CD4-positive, CD25-positive, alpha-beta regulatory T cell (primary cell): ENCODE measurements at places on chromosomes 2 and 18. TPM values are rescaled to one million over a fixed set of nuclear protein-coding genes. Genes with fewer than 3 reads are reported as not detected.

Gene DYNAP
- total RNA-seq = not detected

Gene CTDP1
- 59.7 TPM for total RNA-seq

Gene SP140
- 100 TPM for total RNA-seq

Gene EGR4
- 0.69 TPM for total RNA-seq

Gene CCDC74B
- not detected for total RNA-seq

Gene KDM3A
- 138 TPM for total RNA-seq

Gene DOK6
- not detected for total RNA-seq

Gene AP1S3
- total RNA-seq = 3.7 TPM

Gene CDH19
- not detected for total RNA-seq

Gene ZSWIM2
- not detected for total RNA-seq

DNA sequence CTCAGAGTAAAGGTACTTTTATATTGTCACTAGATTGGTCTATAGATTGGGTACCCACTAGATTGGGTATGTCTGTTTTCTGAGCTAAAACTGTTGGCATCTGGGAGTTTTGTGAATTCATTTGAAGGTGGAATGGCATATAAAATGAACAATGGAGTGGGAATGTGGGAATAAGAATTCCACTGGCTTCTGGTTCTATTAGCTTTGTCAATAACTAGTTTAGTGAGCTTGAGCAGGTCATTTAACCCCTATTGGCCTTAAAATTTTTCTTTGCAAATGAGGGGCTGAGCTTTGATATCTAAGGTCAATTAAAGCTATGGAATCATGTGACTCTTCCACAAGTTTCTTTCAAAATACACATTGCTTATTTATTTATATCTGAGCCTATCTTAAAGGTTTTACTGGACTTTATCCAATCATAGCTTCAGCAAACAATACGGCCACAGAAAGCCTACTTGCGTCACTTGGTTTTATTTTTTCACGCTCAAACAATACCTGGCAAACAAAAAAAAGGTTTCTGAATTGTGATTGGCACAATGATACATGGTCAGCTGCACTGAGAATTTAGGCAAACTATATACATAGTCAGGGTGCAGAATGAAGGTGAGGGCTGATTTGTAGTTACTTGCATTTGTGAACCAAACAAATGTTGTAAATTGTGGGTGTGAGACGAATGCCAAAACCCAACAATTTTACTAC is 28.8 kb upstream of the ITPRID2 start:
- no peak for DNase-seq
- no peak overlapping the region for H3K27ac ChIP-seq
- peaks cover 6% of the 10 kb centered on the region for H3K27me3 ChIP-seq
- H3K36me3 ChIP-seq = no peaks in the 10 kb centered on the region
- no peaks in the 10 kb centered on the region for H3K4me1 ChIP-seq

DNA sequence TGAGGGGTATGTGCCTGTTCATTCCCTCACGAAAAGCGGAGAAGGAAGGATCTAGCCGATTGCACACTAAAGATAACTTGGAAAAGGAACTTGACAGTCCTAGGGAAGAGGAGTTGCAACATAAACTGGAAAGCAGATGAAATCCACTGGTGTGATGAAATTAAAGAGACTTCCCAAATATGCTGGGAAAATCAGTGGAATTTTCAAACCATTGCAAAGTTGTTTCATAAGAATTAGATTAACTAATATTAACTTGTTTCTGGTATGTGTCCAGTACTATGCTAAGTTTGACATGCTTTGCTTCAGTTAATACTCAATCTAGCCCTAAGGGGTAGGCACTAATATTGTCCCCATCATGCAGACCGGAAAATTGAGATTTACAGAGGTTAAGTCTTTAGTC is 222.7 kb downstream of the IKZF2 start:
- H3K27me3 ChIP-seq = no peaks in the 10 kb centered on the region
- H3K4me1 ChIP-seq = peaks cover 15% of the 10 kb centered on the region
- peaks cover 10% of the 10 kb centered on the region for H3K36me3 ChIP-seq
- H3K27ac ChIP-seq = no peak overlapping the region

- no peaks in the 10 kb centered on the region for H3K36me3 ChIP-seq
- peak overlapping the region; percentile 42 for H3K4me3 ChIP-seq
- peaks cover 73% of the 10 kb centered on the region for H3K4me1 ChIP-seq
- DNase-seq = no peak
Observed at GRCh38 chr2:101736233-101736632, 38.7 kb downstream of the MAP4K4 start.

DNA sequence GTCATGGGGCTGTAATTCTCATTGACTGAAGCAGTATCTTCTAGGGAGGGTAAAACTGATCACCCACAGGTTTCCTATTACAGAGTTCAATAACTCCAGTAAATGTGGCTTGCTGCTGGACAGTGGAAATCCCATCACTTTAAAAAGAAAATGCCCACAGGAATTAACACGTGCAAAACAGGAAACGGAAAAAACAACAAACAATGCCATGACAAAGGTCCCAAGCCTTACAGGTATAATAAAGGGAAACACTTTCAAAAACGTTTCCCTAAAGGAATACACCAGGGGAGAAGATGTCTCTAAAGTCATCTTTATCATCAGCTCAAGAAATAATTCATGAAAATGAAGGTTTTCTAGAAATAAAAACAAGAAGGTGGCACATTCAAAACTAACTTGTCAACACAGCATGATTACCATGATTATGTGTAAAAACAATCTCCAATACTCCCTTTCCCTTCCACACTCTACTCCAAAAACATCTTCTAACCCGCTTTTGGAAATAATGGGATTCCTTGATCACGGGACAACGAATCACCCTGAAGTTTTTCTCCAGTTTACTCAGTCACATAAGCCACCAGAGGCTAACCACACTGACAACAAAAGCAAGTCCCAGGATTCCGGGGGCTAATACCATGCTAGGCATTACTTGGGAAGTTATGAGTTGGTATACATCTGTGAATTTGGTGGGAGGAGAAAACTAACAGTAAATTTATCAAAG is 167.9 kb downstream of the TCF4 start:
- H3K36me3 ChIP-seq = no peaks in the 10 kb centered on the region
- no peak overlapping the region for H3K4me3 ChIP-seq
- H3K4me1 ChIP-seq = no peaks in the 10 kb centered on the region
- no peaks in the 10 kb centered on the region for H3K27me3 ChIP-seq
- no peak overlapping the region for H3K27ac ChIP-seq
- DNase-seq = no peak

DNA sequence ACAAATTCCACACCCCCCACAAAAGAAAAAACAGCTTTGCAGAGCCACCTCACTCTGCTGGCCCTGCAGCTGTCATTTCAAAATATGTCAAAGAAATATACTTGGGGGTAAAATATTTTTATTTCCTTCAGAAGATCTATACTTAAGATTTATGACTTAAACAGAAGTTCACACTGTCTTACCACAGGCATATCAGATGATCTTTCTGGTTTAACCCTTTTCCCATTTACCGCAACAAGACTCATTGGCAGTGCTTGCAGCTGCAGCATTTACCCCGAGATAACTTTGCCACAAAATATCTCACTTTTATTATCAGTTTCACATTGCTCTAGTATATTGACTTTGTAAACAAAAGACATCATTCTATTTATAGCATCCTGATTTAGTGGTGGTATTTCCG is 21.6 kb upstream of the SLC35G4 start:
- no peaks in the 10 kb centered on the region for H3K36me3 ChIP-seq
- H3K27me3 ChIP-seq = peaks cover 2% of the 10 kb centered on the region
- no peak for DNase-seq
- no peak overlapping the region for H3K27ac ChIP-seq
- no peaks in the 10 kb centered on the region for H3K4me1 ChIP-seq

DNA sequence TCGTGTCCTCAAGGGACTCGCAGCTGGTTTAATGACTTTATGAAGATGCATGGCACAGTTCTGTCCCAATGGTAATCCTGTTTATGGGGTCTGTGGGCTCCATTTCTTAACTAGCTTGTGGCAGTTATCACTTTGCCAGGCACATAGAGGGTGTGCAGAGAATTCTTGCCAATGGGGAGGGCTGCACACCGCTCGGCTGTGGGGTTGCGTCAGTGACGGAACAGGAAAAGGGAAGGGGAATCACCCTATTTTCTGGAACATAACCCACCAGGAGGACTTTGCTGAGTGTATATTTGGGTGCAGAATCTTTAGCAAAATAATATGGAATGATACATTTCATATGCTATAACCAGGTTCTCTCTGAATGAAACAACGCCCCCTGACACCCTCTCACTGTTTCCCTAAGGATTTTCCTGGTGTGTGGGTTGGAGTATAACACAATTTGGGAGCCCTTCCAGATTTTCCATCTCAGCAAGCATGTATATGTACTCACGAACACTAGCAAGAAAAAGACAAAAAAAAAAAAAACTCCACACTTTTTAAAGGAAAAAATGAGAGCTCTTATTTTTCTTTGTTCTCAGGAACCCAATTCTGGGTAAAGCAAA is 43.9 kb upstream of the TRIB2 start:
- DNase-seq = no peak
- H3K36me3 ChIP-seq = no peaks in the 10 kb centered on the region
- no peak overlapping the region for H3K27ac ChIP-seq
- H3K27me3 ChIP-seq = no peaks in the 10 kb centered on the region

DNA sequence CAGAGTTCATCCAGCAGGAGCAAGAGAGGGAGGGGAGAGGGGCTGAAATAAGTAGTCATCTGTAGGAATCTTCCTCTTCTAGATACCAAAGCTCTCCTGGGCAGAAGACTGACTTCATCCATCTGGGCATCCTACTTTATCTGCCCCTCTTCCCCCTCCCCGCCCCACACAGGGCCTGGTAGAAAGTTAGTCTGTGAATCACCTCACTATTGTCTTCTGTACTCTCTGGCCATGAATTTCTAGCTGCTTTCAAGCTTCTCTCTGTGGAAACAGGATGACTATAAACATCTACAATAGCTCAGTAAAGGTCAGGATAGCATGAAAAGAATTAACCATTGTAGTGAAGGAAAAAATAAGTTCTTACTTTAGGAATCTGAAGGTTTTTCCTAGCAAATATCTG is 47.7 kb upstream of the RNU4ATAC start:
- no peak for DNase-seq
- no peaks in the 10 kb centered on the region for H3K27me3 ChIP-seq
- H3K27ac ChIP-seq = no peak overlapping the region
- peaks cover 12% of the 10 kb centered on the region for H3K36me3 ChIP-seq
- H3K4me3 ChIP-seq = no peak overlapping the region
- no peaks in the 10 kb centered on the region for H3K4me1 ChIP-seq

DNA sequence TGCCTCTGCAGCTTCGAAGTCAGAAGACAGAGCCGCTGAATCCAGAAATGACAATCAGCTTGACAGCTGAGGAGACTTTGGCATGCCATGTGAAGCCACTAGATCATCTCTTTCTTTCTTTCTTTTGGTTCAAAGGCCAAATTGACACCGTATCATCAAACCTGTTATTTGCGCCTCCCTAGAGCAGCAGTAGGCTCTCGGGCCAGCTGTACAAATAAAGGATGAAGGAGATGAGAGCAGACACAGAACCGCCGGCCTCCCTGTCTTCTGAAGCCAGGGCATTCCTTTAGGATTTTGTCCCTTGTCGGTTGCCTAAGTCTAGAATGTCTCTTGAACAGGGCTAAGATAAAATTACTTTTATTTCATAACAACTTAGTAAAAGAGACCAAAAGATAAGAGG is 36.8 kb downstream of the COL4A4 start:
- no peaks in the 10 kb centered on the region for H3K4me1 ChIP-seq
- no peaks in the 10 kb centered on the region for H3K36me3 ChIP-seq
- H3K27me3 ChIP-seq = peaks cover 2% of the 10 kb centered on the region
- H3K4me3 ChIP-seq = no peak overlapping the region
- H3K27ac ChIP-seq = no peak overlapping the region

DNA sequence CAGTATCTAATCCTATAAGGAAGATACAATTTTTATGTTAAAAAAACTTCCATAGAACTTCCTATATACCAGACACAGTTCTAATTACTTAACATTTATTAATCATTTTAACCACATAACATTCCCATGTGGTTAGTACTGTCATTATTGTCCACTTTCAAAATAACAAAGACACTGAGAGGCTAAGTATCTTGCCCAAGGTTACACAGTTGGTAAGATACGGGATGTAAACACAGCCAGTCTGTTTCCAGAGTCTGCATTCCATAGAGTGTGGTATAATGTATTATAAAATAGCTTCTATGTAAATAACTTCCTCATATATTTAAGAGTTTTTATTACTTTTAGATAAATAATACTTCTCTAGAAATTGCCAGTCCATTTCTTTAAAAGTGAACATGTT is 383.3 kb upstream of the ETAA1 start:
- H3K27ac ChIP-seq = no peak overlapping the region
- no peaks in the 10 kb centered on the region for H3K27me3 ChIP-seq
- H3K4me1 ChIP-seq = no peaks in the 10 kb centered on the region
- H3K36me3 ChIP-seq = no peaks in the 10 kb centered on the region
- DNase-seq = no peak

DNA sequence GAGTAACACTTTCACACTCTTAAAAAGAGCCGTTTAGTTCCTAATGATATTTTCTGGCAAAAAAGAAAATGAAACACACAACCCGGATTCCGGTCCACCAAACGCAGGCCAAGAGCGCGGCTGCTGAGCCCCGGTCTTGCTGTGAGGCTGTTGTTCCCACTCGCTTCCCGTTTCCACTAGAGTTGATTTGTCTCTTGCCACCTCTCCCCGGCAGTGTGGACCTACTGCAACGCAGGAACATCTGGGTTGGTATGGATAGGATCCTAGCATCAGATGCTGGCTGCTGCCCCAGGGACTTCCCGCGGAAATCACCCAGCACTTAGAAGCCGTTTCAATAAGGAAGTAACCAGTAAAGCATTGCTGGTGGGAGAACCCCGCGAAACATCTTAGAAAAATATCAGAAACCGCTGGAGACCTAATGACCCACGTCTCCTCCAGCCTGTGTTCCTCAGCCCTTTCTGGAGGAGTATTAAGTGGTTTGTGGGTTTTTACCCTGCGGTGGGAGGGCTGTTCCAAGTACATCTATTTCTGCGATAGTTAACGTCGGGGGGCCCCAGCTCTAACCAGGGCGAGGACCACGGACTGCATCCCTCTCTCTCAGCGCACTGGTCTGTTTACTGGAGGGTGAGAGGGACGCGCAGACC is 939 bp downstream of the DOCK10 start:
- DNase-seq = peak; percentile 56
- H3K4me3 ChIP-seq = peak overlapping the region; percentile 95
- peaks cover 47% of the 10 kb centered on the region for H3K4me1 ChIP-seq
- H3K27ac ChIP-seq = peak overlapping the region; percentile 89
- H3K36me3 ChIP-seq = no peaks in the 10 kb centered on the region

DNA sequence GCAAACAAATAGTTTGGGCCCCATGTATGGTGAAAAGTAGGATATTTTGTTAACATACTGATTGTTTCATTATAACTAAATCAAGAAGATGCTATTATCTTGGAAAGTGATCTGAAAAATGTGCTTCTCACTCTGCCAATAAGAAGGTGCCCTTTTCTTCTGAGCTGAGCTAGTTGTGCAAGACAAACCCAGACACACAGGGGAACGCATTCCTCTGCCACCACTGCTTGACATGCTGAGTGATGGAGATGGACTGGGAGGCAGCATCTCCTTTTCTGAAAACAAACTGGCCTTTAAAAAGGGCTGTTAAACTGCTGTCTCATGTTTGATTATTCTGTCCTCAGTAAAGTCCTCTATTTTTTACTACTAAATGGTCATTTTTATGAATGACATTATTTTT is 1989.9 kb upstream of the CELF4 start:
- no peak overlapping the region for H3K27ac ChIP-seq
- H3K27me3 ChIP-seq = no peaks in the 10 kb centered on the region
- no peaks in the 10 kb centered on the region for H3K4me1 ChIP-seq
- no peak for DNase-seq

- no peaks in the 10 kb centered on the region for H3K27me3 ChIP-seq
- H3K4me1 ChIP-seq = peaks cover 15% of the 10 kb centered on the region
- H3K4me3 ChIP-seq = peak overlapping the region; percentile 91
- no peak for DNase-seq
Observed at GRCh38 chr2:144331674-144332355, 188.1 kb downstream of the ZEB2 start.

- H3K36me3 ChIP-seq = no peaks in the 10 kb centered on the region
- no peaks in the 10 kb centered on the region for H3K4me1 ChIP-seq
- no peak overlapping the region for H3K4me3 ChIP-seq
- no peaks in the 10 kb centered on the region for H3K27me3 ChIP-seq
Observed at GRCh38 chr2:29066271-29066860, 8.0 kb downstream of the PCARE start.
